Activated T-helper 9 cell treated with anti-CD3 and anti-CD28 coated beads, Interleukin-2, amount 50 U/mL, for 16 hours (primary cell): ENCODE measurements at places on chromosomes 12 and 14.

DNA sequence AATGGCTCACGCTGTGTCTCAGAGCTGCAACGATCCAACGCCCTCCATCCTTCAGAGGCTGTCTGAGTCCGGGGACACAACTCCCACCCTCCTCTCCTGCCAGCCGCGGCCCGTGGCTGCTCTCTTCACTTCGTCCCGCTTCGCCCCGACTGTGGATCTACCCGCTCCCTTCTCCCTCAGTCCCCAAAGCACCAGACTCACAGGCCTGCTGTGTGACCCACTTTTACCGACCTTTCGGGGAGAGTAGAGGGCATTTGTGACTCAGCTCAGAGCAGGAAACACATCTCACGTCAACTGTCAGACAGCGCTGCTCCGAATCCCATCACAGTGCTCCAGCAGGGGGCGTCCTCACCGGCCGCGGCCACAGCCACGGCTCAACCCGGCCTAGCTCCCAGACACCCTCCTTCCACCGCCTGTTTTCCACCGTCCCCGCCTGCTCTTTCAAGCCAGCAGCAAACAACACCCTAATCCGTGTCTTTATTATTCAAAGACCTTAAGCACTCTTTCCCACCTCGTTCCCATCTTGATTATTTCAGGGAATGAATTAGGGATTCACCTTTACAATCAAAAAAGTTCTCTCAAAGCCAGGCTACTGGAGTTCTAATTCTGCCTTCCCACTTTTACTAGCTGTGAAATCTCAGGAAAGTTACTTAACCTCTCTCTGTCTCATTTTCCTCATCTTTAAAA is 5.0 kb upstream of the AQP2 start:
- peak; percentile 79 for DNase-seq

GRCh38 chr14:88933191-88933590 is 108.7 kb downstream of the TTC8 start:
- DNase-seq, result no peak

DNA sequence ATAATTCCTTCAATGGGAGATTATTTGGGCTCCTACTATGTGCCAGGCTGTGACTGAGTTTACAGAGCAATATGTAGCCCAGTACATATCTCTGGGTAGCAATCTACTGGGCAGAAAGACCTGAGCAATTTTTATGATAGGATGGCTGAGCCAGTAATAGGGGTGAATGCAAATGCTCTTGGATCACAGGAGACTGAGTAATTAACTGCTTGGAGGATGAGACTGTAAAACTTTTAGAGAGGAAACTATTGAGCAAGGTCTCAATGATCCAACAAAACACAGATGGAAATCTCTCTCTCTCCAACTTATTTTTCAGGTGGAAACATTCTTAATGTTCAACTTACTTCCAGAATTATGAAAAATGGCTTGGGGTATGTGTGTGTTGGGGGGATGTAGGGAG is 402.2 kb downstream of the AEBP2 start:
- no peak for DNase-seq

GRCh38 chr12:3542911-3543310 is 51.9 kb downstream of the PRMT8 start:
- no peak for DNase-seq

GRCh38 chr14:65421201-65421981 is 8.9 kb downstream of the FUT8 start:
- DNase-seq, result no peak

GRCh38 chr12:58833853-58834252 is 86.5 kb downstream of the LRIG3 start:
- DNase-seq, result no peak

GRCh38 chr12:127077262-127078045 is 1189.5 kb upstream of the TMEM132C start:
- no peak for DNase-seq

- DNase-seq, result no peak
Observed at GRCh38 chr12:80869264-80869663, 68.5 kb downstream of the LIN7A start.

DNA sequence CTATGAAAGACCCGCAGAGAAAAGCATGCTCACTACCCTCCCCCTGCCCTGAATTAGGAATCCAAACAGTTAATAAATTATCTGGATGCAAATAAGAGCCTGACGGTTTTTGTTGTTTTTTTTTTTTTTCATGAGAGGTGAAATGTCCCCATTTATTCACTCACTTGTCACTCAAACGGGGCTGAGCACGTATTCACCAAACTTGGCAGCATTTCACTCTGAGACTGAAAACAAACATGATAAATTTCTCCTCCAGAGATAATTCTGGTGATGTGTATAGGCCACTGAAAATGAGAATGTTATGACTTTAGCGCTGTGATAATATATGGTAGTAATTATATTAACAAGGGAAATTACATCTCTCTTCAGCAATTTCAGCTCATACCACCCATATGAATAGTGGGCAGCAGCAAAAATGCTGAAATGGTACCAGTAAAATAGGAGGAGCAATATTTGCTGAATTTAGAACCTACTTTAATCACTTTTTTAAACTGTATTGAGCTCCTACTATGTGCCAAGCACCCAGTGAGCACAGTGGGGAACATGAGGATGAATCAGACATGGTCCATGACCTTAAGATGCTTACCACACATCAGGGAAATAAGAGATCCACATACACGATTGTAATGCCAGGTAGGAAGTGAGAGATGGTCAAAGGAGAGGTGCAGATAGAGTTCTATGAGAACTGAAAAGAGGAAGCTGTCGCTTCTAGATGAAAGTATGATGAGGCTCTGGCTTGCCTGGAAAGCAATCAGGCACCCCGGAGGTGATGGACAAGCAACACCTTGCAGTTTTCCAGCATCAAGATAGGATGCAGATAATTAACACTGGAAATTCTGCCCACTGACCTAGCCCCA is 286.5 kb upstream of the TMPO start:
- DNase-seq, result no peak

DNA sequence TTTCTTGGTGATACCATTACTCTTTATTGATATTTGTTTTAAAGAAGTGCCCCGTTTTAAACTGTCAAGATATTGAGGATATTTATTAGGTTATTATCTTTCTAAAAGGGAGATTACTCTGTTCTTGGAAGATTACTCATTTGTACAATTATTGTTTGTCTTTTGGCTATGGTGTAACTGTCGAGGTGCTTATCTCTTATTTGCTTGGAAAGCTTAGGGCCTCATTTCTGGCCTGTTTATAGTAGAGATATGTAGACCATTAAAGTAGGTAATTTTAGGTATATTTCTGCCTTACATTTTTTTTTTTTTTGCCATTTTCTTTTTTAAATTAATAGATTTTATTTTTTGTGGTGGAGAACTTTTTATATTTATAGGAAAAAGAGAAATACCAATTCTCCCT is 74.2 kb downstream of the KTN1 start:
- no peak for DNase-seq

- no peak for DNase-seq
Observed at GRCh38 chr12:7748852-7749251, 1.7 kb upstream of the CLEC4C start.

GRCh38 chr14:33740531-33740930 is 210.3 kb downstream of the EGLN3 start:
- DNase-seq, result no peak
